ENCODE measurements at places on chromosomes 2 and 18.

- DNase-seq, result no peak
Observed at GRCh38 chr18:44758861-44759631, 78.4 kb downstream of the SETBP1 start.

DNA sequence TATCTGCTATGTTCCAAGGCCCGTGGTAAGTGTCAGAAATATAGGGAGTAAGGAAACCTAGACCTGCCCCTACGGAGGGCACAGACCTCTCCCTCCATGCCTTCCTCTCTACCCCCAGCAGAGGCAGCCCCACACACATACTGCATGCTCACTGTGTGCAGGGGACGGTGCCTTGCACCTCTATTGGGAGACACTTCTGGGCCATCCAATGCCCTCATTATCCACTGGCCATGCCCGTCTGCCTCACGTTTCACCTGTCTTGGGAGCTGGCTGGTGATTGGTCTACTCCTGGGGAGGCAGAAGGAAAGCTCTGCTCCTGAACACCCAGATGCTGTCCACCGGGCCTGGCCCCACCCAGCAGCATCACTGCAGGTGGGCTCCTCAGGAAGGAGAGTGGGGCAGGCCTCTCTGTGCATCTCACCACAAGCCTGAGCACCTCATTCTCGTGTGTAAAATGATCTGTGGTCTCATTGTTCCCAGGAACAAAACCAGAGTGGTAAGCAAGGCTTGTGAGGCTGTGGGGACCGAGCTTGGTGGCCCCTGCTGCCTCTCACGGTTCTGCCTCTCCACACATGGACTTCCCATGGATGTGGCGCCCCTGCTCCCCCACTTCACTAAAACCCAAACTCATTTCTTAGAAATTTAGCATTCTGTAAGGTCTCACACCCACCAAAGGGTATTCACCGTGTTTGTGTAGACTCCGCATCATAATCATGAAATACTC lies 312.5 kb upstream of the HS6ST1 start:
- no peak for DNase-seq

GRCh38 chr2:127142663-127143630 lies 36.0 kb upstream of the BIN1 start:
- no peak for DNase-seq

- no peak for DNase-seq
Observed at GRCh38 chr2:222470802-222471468, 46.6 kb downstream of the SGPP2 start.
